NCI-H1436 treated with DMSO at 0.1 percent for 48 hours (cell line): ENCODE measurements at places on chromosomes 2 and 18.

DNA sequence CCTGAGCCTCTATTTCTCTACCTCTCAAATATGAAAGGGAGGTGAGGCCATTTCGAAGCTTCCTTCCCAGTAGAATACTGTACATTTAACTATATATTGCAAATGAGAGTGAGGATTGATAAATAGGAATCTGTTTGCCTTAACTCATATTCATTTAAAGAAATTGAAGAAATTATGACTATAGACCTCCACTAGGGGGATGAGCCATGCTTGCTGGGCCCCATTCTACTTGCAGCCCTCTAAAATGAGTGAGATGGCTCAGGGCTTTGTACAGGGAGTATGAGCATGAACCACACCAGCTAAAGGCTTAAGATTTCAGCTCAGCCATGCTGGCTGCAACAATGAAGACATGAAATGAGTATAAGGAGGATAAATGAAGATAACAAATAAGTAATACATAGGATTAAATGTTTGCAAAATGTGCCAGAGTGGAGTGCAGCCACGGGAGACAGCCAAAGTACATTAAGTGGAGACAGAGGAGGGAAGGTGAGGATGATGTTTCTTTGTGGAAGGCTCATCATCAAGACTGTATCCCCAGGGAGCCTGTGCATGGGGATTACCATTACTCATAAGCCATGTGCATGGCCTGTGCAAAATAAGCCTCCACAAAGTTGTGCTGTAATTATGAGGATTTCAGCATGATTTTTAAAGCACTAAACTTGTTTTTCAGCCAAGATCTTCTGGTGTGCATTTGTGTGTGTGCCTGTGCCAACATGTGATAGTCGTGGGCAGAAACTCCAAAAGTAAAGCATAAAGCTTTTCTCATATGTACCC lies 300.8 kb downstream of the CNTNAP5 start:
- DNase-seq, result no peak

DNA sequence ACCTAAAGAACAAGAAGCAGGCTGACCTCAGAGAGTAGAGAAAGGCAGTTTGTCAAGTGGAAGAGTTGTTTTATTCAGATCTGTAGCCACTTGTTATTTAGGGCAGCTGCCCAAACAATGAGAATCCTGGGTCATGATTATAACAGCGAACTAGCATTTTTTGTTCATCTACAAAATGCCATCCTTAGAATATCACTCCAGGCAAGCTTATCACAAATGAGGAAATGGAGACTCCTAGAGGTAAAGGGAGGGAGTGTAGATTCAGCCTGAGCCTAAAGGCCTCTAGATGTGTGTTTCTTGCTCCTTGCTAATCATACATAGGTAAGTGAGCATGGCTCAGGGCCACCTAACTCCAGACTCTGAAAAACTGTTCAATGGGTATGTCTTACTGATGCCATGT lies 126.1 kb downstream of the HNMT start:
- no peak for DNase-seq

DNA sequence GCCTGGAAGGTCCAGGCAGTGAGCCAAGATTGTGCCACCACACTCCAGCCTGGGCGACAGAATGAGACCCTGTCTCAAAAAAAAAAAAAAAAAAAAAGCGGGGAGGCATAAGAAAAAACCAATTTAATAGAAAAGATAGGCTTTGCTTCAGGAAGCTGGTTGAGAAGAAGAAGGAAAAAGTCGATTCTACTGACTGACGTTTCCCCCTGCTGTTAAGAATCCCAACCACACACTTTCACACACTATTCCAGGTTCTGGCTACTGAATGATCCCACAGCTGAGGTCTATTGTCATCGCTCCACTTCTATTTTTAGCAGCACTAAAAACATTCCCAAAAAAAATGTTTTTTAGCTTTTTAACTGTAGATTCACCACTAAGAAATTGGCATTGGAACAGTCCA lies 6.7 kb upstream of the CHCHD5 start:
- no peak for DNase-seq

DNA sequence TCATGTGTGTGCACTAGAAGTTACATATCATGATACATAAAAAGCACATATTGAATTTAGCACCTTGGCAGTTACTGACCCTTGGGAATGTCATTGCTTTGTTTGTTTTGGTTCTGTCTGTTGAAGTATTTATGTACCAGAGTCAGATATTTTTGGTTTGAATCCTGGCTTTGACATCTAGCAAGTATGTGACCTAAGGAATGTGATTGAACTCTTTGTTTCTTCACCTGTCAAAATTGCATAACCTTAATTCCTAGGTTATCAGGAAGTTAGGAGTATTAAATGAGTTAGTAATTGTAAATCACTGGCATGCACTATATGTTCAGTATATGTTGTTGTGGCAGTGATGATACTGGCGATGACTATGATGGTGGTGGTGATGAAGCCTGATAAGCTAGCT lies 1003.5 kb upstream of the NRXN1 start:
- DNase-seq, result no peak

GRCh38 chr2:160253440-160254188 lies 53.5 kb upstream of the ITGB6 start:
- no peak for DNase-seq

- no peak for DNase-seq
Observed at GRCh38 chr2:177712462-177712861, 319.9 kb downstream of the AGPS start.

DNA sequence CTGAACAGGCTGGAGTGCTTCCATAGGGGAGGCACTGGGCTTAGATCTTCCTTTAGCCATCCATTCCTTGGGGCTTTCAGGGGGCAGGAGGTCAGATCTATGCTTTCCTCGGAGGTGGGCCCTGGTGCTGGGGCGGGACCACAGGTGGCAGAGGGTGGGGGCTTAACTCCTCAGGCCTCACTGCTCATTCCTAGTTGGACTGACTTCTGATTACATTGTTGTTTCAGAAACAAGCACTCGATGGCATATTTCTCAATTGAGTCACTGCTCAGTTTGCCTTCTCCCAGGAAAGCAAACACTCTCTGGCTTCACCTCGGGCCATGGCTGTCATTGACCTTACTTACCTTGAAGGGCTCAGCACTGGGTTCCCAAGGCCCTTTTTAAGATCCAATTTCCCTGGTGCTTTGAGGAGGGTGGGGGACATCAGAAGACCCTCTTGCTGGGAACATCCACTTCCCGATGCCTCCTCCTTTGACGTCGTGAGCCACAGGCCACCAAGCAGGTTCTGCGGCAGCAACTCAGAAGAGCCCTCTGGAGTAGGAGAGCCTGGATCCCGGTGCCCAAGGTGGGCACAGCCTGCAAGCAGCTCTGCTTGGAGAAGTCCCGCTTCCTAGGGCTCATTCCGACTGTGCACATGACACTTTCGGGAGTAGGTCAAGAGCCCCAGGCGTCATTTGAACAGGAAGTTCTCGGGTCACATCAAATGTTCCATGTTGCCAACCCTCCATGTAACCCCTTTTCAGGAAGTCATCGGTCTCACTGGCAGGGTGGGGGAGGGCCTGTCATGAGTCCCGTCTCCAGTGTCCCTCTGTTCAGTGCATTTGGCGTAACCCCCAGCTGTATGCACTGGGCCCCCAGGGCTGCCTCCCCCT lies 40.6 kb downstream of the SDC1 start:
- DNase-seq, result no peak

GRCh38 chr2:28751956-28752630 lies 463 bp downstream of the PPP1CB start:
- DNase-seq, result peak; percentile 58

DNA sequence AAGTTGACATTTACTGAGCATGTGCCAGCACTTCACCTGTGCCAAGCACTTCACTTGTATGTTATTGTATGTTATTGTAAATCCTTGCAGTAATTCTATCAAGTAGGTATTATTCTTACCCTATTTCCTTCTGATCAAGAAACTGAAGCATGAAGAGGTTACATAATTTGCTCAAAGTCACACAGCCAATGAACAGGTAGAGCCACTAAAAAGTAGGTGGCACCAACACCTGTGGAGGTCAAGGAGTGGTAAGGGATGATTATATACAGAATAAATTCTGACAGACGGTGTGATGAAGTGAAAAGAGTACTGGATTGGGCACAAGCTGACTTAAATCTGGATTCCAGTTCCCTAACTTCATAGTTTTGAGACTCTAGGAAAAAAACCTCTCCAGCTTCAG lies 71.0 kb downstream of the SPIRE1 start:
- no peak for DNase-seq

DNA sequence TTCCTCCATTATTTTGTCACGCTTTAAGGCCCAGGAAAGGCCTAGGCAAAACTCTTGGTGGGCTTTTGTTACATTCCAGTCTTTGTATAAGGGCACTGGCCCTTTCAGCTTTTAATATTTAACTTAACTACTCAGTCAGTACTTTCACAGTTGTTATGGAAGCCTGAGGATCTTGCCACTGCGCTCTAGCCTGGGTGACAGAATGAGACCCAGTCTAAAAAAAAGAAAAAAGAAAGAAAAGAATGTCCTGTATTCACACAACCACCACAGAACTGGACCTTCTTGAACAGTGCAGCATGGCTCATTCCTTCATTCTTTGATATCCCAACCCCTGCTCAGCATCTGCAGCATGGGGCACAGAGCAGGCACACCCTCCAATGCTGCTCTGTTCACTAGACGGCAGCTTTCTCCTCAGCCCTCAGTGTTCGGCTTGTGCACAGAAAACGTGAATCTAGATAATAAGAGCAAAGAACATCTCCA lies 93.4 kb upstream of the MSH2 start:
- DNase-seq, result no peak

- DNase-seq, result no peak
Observed at GRCh38 chr2:190993292-190993643, 20.7 kb downstream of the STAT1 start.

GRCh38 chr2:232502511-232502910 lies 14.9 kb upstream of the ECEL1 start:
- no peak for DNase-seq

DNA sequence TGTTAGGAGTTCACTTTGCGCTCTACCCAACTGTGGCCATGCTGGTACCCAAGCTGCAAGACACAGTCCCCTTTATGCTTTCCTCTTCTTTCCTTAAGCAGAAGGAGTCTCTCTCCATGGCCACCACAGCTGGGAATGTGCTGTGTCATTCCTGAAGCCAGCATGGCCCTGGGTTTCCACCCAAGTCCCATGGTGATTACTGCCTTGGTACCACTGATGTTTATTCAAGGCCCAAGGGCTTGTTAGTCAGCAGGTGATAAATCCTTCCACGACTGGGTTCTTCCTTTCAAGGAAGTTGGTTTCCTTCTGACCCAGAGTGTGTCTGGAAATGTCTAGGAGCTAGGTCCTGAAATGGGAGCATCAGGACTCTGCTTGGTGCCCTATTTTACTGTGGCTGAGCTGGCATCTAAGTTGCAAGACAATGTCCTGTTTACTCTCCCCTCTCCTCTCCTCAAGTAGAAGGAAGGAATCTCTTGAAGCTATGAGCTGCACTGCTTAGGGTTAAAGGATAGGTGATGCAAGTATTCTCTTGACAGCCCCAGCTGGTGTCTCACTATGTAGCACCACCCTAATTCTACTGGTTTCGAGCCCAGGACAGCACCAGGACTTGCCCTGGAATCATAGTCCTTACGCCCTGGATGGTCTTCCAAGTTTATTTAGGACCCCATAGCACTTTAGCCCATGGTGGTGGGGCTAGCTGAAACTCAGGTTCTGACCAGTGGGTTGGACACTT lies 18.7 kb upstream of the NUP35 start:
- DNase-seq, result no peak

DNA sequence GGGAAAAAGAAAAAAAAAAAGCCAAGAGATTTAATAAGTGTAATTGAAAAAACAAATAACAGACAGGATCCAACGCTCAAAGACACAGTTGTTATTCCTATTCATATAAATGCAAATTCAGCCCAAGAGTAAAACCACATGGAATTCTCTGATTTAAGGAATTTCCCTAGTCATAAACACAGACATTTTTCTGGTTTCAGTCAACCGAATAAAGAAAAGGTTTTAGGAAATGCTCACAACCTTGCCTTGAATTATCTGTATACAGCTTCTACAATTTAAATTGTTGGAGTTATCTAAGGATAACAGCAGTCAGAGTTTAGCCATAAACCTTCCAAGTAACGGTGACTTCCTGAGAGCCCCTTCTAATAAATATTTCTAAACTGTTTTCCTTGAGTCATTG lies 122.7 kb downstream of the VWC2L start:
- DNase-seq, result no peak

DNA sequence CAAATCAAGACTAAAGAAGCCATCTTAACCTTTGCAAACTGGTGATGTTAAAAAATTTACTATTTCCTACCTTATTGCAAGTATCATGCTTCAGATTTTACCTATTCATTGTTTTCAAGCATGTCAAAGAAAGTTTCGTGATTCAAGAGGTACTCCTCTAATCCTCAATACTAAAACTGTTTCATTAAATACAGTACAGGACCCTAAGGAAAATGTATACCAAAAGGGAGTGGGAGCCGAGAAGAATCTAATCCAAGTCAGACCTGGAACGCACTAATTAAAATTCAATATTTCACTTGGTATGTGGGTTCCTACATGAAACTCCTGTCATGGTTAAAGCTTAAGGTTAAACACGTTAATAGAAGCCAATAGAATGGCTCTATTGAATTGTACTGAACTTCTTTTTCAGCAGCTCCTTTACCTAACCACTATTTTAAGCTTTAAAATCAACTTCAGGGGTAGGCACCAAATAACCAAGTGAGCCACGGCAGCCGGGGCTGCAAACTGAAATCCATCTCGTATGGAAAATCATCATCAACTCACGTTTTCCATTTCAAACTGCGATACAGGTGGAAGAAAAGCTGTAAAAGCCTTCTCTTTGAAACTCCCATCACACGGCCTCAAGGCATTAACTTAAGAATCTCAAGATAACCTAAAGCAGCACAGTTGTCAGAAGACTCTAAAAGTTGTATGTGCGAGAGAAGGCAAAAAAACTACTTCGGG lies 188.8 kb downstream of the ZEB2 start:
- no peak for DNase-seq

- no peak for DNase-seq
Observed at GRCh38 chr2:207072571-207072970, 93.2 kb downstream of the KLF7 start.

DNA sequence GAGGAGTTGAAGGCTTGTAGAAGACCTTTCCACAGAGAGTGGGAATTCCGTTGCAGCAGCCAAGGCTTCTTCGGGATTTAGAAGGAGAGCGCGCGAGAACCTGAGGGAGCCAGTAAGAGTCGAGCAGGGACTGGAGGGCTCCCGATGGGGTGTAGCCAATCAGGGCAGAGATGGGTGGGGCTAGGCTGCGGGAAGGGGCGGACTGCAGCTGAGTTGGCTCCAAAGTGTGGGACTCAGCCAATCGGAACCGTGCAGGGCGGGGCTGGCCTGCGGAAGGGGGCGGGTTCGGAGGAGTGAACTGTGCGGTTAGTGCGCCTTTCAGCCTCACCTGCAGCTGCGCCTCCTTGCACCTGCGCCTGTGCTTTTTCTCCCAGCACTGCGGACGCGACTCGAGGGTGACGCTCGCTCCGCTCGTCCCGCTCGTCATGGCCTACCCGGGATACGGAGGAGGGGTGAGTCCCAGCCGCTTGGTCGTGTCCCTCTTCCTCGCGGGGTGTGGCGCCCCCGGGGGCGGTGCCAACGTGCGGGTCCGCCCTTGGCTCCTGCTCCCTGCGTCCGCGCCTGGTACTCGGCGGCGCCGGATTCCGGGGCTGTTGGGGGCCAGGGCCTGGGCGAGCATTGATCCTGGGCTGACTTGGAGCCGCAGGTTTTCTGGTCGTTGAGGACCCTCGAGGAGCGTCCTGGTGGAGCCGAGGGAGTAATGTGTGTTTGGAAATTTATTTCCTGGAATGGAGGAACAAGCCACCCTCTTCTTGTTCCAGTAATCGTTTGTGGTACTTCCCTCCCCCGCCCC lies at the start of gene GCA:
Gene GCA (plus strand): TSS at position 309 of the 793 bp plus-strand sequence. CDS start 117 bp downstream, at position 426.
- DNase-seq, result peak; percentile 87

- DNase-seq, result no peak
Observed at GRCh38 chr2:177758591-177759371, 313.8 kb downstream of the PDE11A start.

- no peak for DNase-seq
Observed at GRCh38 chr2:12091201-12091806, 344.9 kb downstream of the LPIN1 start.

GRCh38 chr2:191927319-191927867 lies 80.5 kb upstream of the CAVIN2 start:
- DNase-seq, result no peak
